ENCODE measurements at places on chromosomes 6 and 20.

- no peak for DNase-seq
Observed at GRCh38 chr20:2606507-2607006, 45.9 kb upstream of the NOP56 start.

DNA sequence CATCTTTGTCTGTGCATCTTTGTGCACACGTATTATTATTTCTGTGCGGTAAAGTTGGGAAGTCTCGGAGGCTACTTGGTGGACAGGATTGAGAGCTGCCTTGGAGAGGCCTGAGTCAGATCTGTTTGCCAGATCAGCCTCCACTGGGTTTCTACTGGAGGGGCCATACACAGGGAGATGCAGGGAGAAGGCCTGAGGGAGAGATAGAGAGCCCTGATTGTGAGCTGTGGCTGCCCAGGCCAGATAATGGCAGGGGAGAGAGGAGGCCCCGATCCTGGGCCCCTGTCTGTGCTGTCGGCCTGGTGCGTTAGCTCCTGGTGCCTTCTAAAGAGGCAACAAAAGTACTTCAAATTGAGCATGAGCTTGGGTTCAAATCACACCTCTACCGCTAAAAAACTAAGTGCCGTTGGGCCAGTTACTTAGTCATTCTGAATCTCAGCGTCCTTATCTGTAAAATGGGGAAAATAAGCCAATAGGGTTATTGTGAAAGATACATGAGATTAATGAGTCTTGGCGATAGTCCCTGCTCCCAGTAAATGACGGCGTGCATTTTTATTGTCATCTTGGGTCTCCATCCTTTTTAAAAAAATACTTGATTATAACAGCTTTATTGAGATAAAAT lies 27.6 kb upstream of the ADA start:
- no peak for DNase-seq

DNA sequence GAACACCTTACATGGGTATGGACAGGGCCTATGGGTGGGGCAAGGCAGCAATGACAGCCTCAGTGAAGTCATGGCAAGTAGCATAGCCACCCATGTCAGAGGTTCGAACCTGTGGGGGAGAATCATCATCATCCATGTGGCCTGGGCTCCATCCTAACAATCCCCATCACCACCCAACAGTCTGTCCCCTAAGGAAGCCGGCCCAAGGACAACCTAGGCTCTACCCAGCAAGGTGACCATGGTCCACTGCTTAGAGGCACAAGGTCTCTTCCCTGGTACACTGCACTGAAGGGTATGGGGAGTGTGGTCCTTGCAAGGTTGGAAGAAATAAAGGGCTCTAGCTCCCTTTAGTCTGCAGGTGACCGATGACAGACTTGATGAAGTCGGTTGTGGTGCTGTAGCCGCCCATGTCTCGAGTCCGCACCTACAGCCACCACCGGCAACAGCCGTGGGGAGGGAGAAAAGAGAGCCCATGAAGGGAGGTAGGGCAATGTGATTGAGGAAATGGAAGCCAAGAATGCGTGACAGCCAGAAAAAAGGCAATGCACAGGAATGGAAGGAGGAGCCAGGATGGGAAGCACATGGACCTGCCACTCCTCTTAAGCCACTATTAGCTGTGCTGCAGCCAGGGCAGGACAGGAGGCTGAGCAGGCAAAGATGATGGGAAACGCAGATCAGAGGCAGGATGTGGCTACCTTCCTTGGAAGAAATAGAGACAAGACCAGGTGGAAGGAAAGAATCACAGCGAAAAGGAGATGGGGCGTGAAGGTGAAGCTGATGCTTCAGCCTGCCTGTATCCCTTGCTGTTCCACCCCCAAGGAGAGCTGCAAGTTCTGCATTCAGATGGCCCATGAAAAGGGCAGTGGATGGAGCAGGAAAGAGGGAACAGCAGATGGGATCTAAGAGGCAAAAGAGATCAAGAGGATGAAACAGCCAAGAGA lies 5.3 kb downstream of the IDH3B start:
- no peak for DNase-seq

GRCh38 chr6:166365806-166366205 lies 16.9 kb downstream of the MPC1 start:
- no peak for DNase-seq

DNA sequence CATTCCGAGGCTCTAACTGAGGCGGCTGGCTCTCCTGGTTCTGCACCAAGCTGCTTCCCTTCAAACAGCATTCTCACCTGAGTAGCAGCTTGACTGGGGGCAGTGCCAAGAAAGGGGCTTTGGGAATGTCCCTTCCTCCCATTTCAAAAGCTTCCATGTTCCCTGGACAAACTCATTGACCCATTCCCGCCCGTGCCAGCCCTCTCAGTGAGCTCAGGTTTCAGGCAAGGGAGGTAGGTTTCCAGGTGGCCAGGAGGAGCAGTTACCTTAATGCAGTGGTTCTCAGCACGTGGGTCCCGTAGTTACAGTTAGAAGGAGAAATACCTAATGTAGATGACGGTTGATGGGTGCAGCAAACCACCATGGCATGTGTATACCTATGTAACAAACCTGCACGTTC lies 135.2 kb downstream of the ELOVL4 start:
- DNase-seq = no peak

DNA sequence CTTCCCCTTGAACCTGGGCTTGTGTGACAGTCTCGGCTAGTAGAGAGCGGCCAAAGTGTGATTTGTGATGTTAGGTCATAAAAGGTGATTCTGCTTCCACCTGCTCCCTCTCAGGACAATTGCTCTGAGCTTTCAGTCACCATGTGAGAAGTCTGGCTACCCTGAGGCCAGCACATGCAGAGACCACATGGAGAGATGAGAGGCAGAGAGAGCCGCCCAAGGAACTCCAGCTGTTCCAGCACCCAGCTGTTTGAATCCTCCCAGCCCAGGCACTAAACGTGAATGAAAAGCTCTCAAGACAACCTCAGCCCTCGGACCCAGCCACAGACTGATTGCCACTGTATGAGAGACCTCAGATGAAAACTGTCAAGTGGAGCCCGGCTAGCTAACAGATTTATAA lies 143.4 kb upstream of the EEF1E1 start:
- no peak for DNase-seq

GRCh38 chr6:127933852-127934840 lies 33.3 kb upstream of the THEMIS start:
- no peak for DNase-seq

GRCh38 chr6:125867483-125867942 lies 76.8 kb downstream of the NCOA7 start:
- DNase-seq = no peak

GRCh38 chr6:45702849-45703739 lies 312.6 kb downstream of the CLIC5 start:
- no peak for DNase-seq

GRCh38 chr20:32455901-32456701 lies 98.0 kb downstream of the ASXL1 start:
- no peak for DNase-seq

DNA sequence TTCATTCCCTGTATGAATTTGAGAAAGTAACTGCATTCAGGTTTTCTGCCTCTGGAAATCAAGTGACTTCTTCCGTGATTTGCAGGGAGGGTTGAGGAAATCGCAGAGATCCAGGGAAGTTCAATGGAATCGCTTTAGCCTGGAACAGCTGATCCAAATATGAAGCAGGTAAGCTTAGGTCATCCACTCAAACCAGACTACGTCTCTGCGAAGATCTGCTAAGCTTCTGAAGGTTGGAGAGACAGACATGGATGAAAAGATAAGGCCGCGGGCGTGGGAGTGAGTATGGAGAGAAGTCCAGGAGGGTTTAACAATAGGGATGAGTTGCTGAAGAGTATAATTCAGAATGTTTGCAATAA lies 34.2 kb upstream of the BTN3A2 start:
- DNase-seq = no peak

DNA sequence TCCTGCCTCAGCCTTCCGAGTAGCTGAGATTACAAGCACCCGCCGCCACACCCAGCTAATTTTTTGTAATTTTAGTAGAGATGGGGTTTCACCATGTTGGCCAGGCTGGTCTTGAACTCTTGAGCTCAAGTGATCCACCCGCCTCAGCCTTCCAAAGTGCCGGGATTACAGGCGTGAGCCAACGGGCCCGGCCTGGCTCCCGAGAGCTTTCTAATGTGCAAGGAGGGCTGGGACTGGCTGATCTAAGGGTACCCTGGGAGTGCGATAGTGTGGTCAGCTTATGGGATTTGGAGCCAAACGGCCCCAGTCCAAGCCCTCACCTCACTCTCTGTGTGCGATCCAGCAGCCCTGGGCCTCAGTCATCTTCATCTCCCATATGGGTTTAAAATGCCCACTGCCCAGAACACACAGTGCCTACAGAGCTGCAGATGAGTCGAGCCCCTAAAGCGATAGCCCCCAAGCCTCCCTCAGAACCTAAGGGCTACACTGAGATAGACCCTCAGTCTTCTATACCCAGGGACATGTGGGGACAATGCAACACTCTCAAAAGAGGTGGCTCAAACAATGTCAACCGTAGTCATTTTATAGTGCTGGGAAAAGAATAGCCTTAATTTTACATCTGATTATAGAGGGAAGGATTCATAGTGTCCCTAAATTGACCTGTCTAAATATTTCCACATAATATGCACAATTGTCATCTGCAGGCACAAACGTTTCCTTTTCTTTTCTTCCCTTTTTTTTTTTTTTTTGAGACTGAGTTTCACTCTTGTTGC lies 50.1 kb downstream of the SSR1 start:
- no peak for DNase-seq

- no peak for DNase-seq
Observed at GRCh38 chr6:86192123-86192522, 549.4 kb upstream of the SYNCRIP start.

- no peak for DNase-seq
Observed at GRCh38 chr6:340991-341827, 48.9 kb downstream of the DUSP22 start.

GRCh38 chr6:43269273-43270007 lies 26.2 kb downstream of the TTBK1 start:
- no peak for DNase-seq

- DNase-seq = no peak
Observed at GRCh38 chr6:40263970-40264369, 323.2 kb downstream of the LRFN2 start.

GRCh38 chr6:3749977-3750316 lies 1.6 kb downstream of the PXDC1 start:
- no peak for DNase-seq

GRCh38 chr6:14682812-14683211 lies 563.1 kb upstream of the JARID2 start:
- DNase-seq = no peak

GRCh38 chr6:89518352-89519055 lies 85.6 kb downstream of the ANKRD6 start:
- DNase-seq = no peak

- no peak for DNase-seq
Observed at GRCh38 chr20:23086931-23087411, 847 bp upstream of the CD93 start.

GRCh38 chr6:117992856-117993255 lies 85.8 kb downstream of the SLC35F1 start:
- DNase-seq = no peak

GRCh38 chr6:140438346-140438735 lies 1063.9 kb upstream of the CITED2 start:
- no peak for DNase-seq

GRCh38 chr6:73388800-73389512 lies 5.7 kb upstream of the DDX43 start:
- DNase-seq = peak; percentile 22

DNA sequence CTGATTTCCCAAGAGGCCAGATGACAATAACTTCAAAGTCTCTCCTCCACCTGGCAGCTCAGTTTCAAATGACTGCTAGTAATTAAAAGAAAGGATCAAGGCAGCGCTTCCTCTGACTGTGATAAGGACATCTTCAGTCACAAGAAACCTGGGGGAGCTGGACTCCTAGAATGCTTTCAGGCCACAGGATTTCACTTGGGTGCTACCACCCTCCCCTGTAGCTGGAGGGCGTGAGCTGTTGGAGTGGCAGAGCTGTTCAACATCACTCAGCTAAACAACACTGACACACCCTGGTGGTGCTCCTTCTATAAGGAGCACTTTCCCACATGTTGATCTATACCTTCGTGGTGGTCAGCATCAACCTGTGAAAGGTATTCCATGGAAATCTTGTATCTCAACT lies 2.2 kb upstream of the CNR1 start:
- no peak for DNase-seq

DNA sequence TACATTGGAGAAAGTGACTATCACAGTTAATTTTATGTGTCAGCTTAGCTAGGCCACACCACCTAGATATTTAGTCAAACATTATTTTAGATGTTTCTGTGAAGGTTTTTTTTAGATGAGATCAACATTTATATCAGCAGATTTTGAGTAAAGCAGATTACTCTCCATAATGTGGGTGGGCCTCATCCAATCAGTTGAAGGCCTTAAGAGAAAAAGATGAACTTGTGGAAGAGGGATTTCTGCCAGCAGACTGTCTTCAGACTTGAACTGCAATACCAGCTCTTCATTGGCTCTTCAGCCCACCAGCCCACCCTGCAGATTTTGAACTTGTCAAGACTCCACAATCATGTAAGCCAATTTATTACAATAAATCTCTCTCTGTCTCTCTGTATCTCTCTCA lies 25.1 kb upstream of the FBXO30 start:
- no peak for DNase-seq

DNA sequence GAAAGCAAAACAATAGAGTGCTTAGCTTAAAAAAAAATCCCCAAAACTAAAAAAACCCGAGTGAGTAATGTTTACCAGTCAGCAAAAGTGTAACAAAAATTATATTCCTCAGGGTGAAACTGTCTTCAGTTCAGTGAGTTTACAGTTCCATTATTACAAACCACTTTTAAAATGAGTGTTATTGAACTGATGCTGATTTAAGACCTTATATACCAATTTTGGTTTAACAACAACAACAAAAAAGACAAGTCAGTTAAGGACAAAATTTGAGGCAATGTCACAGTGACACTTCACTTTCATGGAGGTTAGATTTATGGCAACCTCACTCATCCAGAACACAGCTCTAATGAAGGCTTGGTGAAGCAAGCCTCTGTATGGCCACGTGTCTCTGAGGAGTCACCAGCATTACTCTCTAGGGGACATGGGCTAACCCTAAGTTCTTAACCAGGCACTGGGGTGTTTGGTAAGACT lies 630.8 kb downstream of the PHF3 start:
- no peak for DNase-seq

- DNase-seq = no peak
Observed at GRCh38 chr6:163603395-163603794, 188.9 kb downstream of the QKI start.

DNA sequence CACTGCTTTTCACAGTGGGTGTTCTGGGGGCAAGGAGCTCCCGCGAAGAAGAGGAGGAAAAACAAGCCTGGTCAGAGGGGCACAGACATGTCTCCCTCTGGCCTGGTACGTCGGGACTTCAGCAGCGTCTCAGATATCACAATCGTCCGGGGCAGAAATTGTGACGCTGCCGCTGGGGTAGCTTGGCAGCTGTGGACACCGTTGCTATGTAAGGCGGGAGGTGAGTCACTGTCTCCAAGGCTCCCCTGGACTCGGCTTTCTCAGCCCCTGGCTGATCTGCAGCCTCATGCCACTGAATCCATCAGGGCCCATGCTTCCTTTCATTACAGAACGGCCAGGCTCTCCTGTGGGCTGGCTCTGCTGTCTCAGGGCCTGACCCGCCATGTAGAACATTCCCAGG lies 98.7 kb downstream of the SULF2 start:
- no peak for DNase-seq

Data from stimulated activated CD8-positive, alpha-beta memory T cell treated with anti-CD3 and anti-CD28 coated beads, Interleukin-4, amount 100 ng/mL, for 4 hours (primary cell).